ENCODE measurements at places on chromosomes 6 and 20. TPM values are rescaled to one million over a fixed set of nuclear protein-coding genes. Genes with fewer than 3 reads are reported as not detected.

DNA sequence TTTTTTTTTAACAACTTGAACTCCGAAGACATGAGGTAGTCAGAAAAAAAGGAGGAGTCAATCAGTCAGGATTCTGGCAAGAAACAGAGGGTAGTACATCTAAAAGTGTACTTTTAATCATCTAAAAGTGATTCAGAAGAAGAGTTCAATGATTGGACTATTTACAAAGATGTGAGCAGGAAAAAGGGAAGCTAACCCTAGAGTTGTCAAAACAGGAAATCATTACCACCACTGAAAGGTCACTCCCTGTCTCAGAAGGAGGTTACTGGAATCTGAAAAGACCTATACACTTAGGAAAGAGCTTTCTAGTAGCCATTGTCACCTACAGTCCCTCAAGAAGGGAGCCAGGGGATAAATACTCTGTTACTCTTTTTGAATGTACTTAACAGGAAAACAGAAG, 16.7 kb upstream of the LMBRD1 start:
- H3K27me3 ChIP-seq: no peaks in the 10 kb centered on the region
- no peak overlapping the region for H3K4me3 ChIP-seq
- H3K4me1 ChIP-seq: no peaks in the 10 kb centered on the region
- no peaks in the 10 kb centered on the region for H3K36me3 ChIP-seq

GRCh38 chr20:45968081-45968671, 3.8 kb downstream of the ZNF335 start:
- H3K4me1 ChIP-seq: peaks cover 22% of the 10 kb centered on the region
- H3K27ac ChIP-seq: no peak overlapping the region
- H3K27me3 ChIP-seq: no peaks in the 10 kb centered on the region
- no peak for DNase-seq
- H3K4me3 ChIP-seq: no peak overlapping the region
- peaks cover 37% of the 10 kb centered on the region for H3K36me3 ChIP-seq

GRCh38 chr6:162581988-162582780, 145.4 kb downstream of the PRKN start:
- no peaks in the 10 kb centered on the region for H3K4me1 ChIP-seq
- H3K4me3 ChIP-seq: no peak overlapping the region
- no peak for DNase-seq
- no peaks in the 10 kb centered on the region for H3K27me3 ChIP-seq
- no peak overlapping the region for H3K27ac ChIP-seq
- no peaks in the 10 kb centered on the region for H3K36me3 ChIP-seq

GRCh38 chr20:58372806-58373205, 16.2 kb upstream of the VAPB start:
- no peaks in the 10 kb centered on the region for H3K27me3 ChIP-seq
- no peaks in the 10 kb centered on the region for H3K4me1 ChIP-seq
- no peaks in the 10 kb centered on the region for H3K36me3 ChIP-seq
- H3K27ac ChIP-seq: no peak overlapping the region

DNA sequence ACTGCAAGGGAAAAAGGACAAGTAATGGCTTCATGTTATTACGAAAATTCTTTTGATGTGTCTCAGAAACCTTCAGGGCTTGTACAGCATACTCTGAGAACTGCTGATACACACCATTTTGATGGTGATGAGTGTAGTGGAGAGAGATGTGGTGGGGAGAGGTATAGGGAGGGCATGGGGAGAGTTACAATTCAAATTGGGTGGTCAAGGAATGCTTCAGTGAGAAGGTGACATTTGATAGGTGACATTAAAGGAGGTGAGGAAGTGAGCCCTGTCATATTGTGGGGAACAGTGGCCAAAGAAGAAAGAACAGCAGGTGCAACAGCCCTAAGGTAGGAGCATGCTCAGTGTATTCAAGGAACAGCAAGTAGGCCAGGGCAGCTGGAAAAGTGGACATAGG, 318.9 kb downstream of the CLIC5 start:
- H3K27me3 ChIP-seq: no peaks in the 10 kb centered on the region
- DNase-seq: no peak
- H3K36me3 ChIP-seq: no peaks in the 10 kb centered on the region
- H3K4me3 ChIP-seq: no peak overlapping the region

DNA sequence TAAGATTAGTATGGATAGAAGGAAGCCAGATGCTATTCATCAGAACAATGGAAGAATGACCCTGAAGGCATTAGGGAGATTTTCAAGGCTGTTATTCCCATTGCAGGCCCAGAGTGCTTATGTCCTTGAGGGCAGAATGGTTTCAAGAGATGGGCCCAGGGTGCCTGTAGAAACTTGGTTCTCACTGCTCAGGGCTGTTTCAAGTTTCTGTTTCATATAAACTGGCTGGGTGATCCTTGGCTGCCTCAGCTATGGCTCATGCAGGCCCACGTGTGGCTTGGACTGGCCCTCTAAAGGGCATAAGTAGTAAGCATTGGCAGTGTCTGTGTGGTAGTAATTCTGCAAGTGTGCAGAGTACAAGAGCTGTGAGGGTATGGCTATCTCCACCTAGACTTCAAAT, 540.9 kb upstream of the MAN1A1 start:
- no peaks in the 10 kb centered on the region for H3K36me3 ChIP-seq
- no peaks in the 10 kb centered on the region for H3K4me1 ChIP-seq
- no peak overlapping the region for H3K27ac ChIP-seq
- H3K27me3 ChIP-seq: no peaks in the 10 kb centered on the region

DNA sequence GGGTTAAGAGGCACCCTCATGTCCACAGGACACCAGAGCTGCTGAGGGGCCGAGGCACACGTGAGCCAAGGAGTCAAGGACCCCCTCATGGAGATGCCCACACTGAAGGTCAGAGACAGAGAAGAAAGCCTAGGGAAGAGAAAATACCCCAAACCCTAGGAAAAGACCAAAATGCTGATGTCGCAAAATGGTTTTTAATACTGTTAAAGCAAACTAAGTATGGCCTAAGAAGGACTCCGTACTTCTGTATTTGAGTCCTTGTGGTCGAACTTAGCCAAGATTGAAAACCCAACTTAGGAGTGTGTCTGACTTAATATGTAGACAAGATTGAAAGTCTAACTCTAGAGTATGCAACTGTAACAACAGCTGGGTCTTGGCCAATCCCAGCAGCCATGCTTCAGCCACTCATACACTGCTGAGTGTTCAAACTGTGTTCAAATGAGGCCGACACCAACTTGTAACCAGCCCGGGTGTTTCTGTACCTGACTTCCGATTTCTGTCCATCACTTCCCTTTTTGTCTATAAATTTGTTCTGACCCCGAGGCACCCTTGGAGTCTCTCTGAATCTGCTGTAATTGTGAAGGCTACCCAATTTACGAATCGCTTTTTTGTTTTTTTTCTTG, 92.6 kb upstream of the AGPAT4 start:
- no peaks in the 10 kb centered on the region for H3K36me3 ChIP-seq
- no peak for DNase-seq
- H3K27me3 ChIP-seq: no peaks in the 10 kb centered on the region

DNA sequence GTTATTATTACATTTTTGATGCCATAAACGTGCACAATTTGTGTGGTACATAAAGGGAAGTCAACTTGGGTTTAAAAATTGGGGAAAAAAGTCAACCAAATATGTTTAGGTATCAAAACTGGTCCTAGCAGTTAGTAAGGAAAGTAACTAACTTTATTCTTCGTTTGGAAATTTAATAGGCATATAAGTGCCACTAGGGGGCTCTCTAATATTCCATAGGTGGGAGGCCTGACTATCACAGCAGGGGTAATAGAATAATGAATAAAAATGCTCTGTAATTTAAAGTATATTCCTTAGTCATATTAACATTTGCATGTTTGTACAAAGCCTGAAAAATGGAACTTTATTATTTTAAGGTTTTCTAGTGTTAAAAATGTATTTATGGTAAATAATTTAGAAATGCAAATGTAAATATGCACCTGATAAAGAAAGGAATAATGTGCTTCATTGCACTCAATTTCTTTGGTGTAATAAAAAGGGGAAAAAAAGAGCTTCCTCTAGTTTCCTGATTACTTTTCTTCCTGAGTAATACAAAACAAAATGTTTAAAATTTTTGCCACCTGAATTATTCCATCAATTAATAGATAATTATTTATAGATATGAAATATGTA, 125.7 kb upstream of the HDAC2 start:
- peak; percentile 16 for DNase-seq
- no peaks in the 10 kb centered on the region for H3K36me3 ChIP-seq
- H3K4me1 ChIP-seq: no peaks in the 10 kb centered on the region
- no peak overlapping the region for H3K4me3 ChIP-seq
- H3K27ac ChIP-seq: no peak overlapping the region

Gene GRM4
- total RNA-seq: 2.6 TPM

- no peak overlapping the region for H3K27ac ChIP-seq
- no peak overlapping the region for H3K4me3 ChIP-seq
- H3K27me3 ChIP-seq: no peaks in the 10 kb centered on the region
- no peaks in the 10 kb centered on the region for H3K4me1 ChIP-seq
- no peak for DNase-seq
- H3K36me3 ChIP-seq: no peaks in the 10 kb centered on the region
Observed at GRCh38 chr6:146851837-146852236, 253.1 kb downstream of the ADGB start.

DNA sequence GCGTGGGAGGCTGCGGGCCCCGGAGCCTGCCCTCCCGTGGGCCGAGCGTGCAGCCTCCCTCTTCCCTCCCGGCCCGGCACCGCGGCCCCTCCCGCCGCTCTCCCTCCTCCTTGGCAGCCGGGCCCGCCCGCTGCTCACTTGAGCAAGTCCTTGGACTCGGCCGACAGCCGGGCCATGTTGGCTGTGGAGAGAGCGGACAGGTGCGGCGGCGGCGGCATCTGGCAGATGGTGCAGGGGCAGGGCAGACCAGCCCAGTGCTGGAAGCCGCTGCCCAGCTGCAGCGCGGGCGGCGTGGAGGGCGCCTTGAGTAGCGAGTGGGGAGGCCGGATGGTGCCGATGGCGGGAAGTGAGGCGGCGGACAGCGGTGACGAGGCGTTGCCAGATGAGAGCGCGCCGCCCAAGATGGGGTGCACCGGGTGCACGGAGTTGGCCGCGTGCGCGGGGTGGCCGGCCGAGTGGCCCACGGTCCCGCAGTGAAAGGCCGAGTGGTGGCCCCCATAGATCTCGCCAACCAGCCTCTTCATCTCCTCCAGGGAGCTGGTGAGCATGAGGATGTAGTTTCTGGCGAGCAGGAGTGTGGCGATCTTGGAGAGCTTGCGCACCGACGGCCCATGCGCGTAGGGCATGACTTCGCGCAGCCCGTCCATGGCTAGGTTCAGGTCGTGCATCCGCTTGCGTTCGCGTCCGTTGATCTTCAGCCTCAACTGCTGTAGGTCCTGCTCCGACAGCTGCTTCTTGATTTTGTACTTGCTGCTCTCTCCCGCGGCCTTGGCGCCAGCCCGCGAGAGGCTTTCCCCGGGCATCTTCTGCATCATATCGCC, 766 bp downstream of the OLIG3 start:
- H3K4me1 ChIP-seq: no peaks in the 10 kb centered on the region
- no peaks in the 10 kb centered on the region for H3K36me3 ChIP-seq
- peaks cover 4% of the 10 kb centered on the region for H3K27me3 ChIP-seq
- H3K4me3 ChIP-seq: no peak overlapping the region
- no peak overlapping the region for H3K27ac ChIP-seq

All from HCT116 (cell line).